ENCODE measurements at places on chromosomes 1 and 21.
A peak's percentile ranks its signal among the peaks of the same experiment; 100 is the strongest.

GRCh38 chr1:109639841-109640184 lies 16.1 kb upstream of the GSTM4 start:
- no peak for DNase-seq

GRCh38 chr1:182446033-182446669 lies 3.8 kb upstream of the RGSL1 start:
- DNase-seq: no peak

DNA sequence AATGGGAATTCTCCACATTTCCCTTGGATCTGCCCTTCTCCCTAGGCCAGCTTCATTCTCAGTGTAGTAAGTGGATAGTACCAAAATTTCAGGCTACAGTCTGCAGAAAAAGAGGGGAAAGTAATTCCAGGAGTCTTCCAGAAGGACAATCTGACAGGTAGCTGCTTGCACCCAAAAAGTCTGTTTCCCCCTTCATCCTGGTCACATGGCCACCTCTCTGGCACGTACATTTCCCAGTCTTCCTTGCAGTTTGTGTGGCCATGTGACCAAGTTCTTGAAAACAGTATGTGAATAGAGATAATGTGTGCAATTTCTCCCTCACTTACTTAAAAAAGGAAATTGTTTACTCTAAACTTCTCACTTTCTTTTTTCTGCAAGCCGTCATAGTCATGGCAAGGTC lies 14.6 kb upstream of the FMO4 start:
- no peak for DNase-seq

- no peak for DNase-seq
These were observed 10.1 kb upstream of the PROK1 start for GRCh38 chr1:110440877-110441276.

- no peak for DNase-seq
These were observed 965.8 kb downstream of the PLA2G4A start for GRCh38 chr1:187794561-187794960.

DNA sequence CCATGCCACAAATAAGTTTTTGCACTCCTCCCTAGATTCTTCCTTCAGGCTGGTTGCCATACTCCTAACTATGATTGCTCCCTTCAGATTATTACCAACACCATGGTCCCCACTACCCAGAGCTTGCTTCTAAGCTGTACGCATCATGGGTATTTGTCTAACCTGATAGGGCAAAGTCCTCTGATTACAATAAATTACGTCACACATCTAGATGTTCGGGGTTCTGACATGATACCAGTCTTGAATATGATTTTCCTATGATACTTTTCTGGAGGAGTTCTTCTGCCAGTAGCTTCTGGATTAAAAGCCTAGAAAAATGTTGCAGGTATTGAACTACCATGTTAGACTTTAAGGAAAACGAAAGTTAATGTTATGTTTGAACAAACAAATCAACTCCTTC lies 67.2 kb downstream of the NUF2 start:
- no peak for DNase-seq

GRCh38 chr1:206814716-206815341 lies 42.5 kb upstream of the IL10 start:
- no peak for DNase-seq

DNA sequence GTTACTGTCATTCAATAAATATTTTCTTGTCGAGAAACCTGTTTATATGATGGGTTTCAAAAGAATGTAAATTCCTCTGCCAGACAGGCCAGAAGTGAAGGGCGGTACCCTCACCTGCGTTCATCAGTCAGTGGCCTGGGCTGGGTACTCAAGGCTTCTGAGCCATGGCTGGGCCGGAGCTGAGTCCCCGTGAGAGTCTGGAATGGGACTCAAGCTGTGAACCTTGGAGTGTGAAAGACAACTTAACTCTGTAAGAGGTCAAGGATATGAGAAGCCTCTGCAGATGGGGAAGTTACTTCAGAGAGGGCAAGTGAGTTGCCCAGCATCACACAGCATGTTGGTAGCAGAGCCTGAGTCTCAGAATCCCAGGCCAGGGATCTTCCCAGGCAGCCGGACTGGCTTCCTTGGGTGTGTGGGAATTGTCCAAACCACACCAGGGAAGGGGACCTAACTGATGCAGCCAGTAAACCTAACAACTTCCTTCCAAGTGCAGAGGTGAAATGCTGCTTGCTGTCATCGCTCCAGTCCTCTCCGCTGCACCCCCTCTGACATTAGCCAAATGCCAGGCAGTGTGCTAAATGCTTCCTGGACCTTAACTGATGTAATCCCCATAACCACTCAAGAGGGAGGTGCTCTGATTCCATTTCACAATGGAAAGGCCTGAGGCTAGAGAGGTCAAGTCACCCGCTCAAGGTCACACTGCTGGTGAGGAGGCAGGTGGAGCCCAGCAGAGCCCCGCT lies 4.8 kb downstream of the DISP3 start:
- DNase-seq: no peak

GRCh38 chr1:161021165-161021969 lies 415 bp upstream of the F11R start:
- peak; percentile 85 for DNase-seq
